ENCODE measurements at places on chromosomes 11 and 22.
A peak's percentile ranks its signal among the peaks of the same experiment; 100 is the strongest.

DNA sequence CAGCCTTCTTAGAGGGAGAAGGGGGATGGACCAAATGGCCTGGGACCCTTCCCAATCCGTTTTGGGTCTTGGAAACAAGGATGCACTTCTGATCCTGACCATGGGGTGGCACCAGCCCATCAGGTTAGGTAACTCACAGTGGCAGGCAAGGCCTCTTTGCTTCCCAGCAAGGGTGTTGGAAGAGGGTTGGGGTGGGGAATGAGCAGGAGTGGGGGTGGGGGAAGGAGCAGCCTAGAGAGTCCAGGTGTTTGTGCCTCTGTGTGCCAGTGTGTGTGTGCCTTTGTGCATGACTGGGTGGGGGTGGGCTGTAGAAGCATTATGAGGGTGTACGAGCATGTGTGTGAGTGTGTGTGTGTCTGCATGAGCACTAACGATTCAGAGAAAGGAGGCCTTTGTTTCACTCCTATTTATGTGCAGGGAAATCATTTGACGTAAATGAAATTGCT is 213.1 kb downstream of the INSC start:
- peak; percentile 80 for DNase-seq

GRCh38 chr11:91093141-91093540 is 870.3 kb upstream of the CHORDC1 start:
- DNase-seq = no peak

DNA sequence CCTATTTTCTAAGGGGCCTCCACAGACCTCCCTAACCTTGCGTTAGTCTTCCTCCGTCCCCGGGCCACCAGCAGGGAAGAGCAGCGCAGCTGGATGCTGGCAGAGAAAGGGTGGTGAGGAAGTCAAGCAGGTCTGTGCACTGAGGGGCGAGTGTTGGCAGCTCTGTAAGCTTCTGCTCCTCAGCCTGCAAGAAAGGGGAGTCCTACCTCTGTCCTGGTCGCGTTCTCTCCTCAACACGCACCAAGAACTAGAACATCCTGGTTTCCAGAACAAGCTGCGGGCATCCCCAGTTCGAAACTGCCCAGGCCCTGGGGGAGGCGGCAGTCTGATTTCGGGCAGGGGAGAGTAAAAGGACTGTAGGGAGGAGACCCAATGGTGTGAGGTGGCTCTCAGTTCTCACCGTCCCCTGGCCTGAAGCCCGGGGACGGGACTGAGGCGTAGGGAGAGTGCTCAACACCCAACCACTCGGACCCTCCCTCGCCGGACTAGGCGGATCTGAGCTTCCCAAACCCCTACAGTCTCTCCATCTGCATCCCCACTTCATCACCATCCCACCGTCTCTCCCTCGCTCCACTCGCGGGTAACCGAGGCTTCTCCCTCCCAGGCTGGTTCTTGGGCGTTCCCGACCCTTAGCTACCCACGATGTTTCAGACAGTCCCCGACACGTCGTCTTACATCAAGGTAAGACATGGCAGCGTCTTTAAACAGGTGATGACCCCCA is 7.7 kb upstream of the FLI1 start:
- no peak for DNase-seq

DNA sequence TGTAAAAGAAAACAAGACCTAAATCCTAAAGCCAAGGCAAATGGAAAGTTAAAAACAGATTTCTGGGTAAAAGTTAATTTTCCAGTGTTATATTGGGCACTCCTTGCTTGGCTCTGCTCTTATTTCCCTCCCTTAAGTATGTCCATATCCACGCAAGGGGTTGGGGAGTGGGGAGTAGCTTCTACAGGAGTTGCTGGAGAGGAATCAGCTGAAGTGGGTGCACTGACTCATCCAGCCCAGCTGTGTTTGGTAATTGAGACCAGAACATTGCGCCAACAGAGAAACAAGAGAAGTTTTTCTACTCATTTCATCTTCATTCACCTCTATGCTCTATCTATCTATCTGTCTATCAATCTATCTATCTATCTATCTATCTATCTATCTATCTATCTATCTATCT is 298.4 kb upstream of the PDGFD start:
- no peak for DNase-seq

GRCh38 chr11:70663815-70664214 is 265.5 kb downstream of the CTTN start:
- no peak for DNase-seq

GRCh38 chr11:61067782-61068446 is 34.4 kb upstream of the CD5 start:
- peak; percentile 82 for DNase-seq

DNA sequence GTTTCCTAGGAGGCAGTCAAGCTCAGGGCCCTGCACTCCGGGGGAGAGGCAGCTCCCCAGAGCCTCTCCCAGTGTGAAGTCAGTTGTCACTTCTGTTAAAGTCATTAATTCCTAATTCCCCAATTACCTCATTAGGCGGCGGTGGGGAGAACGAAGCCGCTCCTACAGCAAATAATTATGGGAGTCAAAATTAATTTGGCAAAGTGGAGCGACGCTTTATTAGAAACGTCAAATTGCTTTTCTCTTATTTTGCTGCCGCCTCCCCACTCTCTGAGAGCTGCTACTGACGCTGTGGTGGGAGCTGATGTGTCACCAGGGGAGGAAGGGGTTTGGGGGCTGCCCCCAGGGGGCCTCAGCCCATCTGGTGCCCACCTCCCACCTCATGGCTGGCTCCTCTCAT is 41.6 kb downstream of the SLC22A12 start:
- DNase-seq = no peak

- no peak for DNase-seq
Observed at GRCh38 chr11:75946531-75947530, 131.8 kb downstream of the UVRAG start.

DNA sequence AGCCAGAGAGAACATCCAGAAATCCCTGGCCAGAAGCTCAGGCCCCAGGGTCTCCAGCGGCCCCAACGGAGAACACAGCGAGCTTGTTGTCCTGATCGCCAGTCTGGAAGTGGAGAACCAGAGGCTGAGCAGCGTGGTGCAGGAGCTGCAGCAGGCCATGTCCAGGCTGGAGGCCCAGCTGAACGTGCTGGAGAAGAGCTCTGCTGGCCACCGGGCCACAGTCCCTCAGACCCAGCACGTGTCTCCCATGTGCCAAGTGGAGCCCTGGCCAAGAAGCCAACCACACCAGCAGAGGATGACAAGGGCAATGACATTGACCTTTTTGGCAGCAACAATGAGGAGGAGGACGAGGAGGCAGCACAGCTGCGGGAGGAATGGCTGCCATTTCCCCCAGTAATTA is 20.6 kb upstream of the SCGB1D1 start:
- no peak for DNase-seq
